Kidney tubule cell (primary cell): ENCODE measurements at places on chromosomes 12 and 14.

GRCh38 chr12:131698286-131698685, 12.6 kb upstream of the SFSWAP start:
- no peak for DNase-seq

- peak; percentile 82 for DNase-seq
These were observed 32.2 kb downstream of the SH2B3 start for GRCh38 chr12:111437816-111438454.

- no peak for DNase-seq
These were observed 154.0 kb upstream of the BCL2L14 start for GRCh38 chr12:11916771-11917170.

DNA sequence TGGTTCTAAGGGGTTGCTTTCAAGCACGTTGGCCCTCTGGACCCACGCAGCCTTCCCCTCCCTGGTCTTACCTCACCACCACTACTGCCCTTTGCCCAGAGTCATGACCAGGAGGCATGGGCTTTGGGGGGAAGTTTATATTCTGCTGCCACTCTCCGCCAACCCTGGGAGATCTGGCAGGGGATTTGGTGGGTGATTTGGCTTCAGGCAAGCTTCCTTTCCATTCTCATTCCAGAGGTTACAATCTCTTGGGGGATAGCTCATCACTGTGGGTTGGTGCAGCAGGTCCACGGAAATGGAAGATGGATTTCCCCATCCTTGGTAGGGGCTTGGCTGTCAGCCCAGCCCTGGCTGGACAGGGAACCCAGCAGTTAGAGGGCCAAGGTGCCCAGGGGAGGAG, 6.3 kb downstream of the PAH start:
- no peak for DNase-seq

GRCh38 chr14:54725998-54726397, 159.1 kb downstream of the SAMD4A start:
- no peak for DNase-seq

DNA sequence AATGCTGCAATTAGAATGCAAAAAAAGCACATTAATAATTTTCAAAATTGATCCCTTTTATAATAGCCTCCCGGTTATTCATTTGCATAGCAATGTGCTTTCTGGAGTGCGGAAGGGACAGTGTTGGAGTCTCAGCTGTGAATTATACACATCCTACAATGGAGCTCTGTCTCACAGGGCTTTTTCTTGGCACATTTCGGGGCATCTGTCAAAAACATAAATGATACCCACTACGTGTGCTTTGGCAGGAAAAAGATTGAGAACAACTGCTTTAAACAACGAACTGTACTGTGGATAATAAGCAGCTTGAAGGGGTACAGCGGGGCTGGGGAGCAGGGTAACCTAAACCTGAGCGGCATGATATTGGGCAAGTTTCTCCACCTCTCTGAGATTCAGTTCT, 123.1 kb downstream of the PAH start:
- no peak for DNase-seq

DNA sequence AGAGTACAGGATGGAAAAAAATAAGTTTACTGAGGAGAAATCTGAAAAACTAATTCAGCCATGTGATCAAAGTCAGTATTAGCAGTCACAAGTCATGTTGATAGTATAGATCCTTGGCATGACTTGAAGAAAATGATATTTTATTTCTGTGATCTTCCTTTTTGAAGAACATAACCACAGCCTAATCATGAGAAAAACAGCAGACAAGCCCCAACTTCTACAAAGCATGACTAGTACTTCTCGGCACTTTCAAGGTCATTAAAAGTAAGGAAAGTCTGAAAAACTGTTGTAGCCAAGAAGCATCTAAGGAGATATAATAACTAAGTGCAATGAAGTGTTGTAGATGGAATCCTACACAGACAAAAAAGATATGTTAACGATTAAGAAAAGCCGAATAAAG, 264.1 kb upstream of the FOXG1 start:
- no peak for DNase-seq

GRCh38 chr12:116959845-116960514, 49.2 kb downstream of the FBXW8 start:
- peak; percentile 6 for DNase-seq

- peak; percentile 20 for DNase-seq
These were observed 365.7 kb downstream of the RPS29 start for GRCh38 chr14:49220492-49220891.

- DNase-seq, result peak; percentile 23
These were observed 17.6 kb upstream of the PLEKHH1 start for GRCh38 chr14:67515386-67516079.

DNA sequence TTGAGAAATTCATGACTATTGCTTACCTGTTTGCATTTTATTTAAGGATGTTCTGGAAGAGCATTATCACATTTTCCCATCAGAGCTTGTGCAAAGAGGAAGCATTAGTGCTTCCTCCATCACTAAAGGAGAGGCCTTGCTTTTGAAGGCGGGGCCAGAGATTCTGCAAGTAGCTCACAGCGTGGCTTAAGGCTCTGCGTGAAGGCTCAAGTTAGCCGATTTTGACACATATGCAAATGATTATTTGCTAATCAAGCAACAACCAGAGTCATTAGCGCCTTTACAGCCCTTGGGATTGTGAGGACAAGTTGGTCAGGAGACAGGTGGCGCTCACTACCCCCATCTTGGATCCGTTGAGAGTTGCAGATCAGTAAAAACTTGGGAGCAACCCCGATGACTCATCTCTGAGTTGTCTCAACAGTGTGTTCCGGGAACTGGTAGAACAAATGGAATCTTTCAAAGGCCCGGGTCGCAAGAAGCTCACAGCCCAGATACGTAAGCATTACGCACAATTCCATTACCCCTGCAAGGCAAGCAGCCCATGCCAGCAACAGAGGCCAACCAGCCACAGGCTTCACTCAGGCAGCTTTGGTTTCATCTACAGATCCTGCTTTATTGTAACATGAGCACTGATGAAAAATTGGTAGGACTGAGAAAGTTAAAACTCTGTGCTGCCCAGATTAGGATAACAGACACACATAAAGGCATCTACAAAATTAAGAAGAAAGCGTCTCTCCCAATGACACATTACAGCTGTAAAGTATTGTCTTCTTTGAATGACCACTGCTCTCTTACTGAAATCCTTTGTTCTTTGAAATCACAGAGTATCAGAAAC, 34.9 kb upstream of the SPTSSA start:
- peak; percentile 48 for DNase-seq

DNA sequence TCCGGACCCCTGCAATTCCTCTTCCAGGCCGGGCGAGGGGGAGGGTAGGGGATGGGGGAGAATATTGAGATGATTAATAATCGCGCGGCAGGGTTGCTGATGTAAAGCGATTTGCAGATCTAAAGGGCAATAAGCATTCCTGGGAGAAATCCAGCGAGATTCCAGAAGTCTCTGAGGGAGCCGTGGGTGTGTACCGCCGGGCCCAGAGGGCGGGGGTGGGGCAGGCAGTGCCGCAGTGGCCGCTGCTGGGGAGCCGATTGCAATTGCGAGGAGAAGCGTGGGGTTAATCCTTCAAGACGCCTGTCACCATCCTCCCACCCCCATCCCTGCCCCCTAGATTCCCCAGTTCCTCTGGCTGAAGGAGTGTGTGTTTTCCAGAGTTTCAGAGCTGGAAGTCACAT, 16.4 kb downstream of the FOS start:
- peak; percentile 75 for DNase-seq

- DNase-seq, result peak; percentile 22
These were observed 457.7 kb upstream of the SYT1 start for GRCh38 chr12:78406828-78407227.

DNA sequence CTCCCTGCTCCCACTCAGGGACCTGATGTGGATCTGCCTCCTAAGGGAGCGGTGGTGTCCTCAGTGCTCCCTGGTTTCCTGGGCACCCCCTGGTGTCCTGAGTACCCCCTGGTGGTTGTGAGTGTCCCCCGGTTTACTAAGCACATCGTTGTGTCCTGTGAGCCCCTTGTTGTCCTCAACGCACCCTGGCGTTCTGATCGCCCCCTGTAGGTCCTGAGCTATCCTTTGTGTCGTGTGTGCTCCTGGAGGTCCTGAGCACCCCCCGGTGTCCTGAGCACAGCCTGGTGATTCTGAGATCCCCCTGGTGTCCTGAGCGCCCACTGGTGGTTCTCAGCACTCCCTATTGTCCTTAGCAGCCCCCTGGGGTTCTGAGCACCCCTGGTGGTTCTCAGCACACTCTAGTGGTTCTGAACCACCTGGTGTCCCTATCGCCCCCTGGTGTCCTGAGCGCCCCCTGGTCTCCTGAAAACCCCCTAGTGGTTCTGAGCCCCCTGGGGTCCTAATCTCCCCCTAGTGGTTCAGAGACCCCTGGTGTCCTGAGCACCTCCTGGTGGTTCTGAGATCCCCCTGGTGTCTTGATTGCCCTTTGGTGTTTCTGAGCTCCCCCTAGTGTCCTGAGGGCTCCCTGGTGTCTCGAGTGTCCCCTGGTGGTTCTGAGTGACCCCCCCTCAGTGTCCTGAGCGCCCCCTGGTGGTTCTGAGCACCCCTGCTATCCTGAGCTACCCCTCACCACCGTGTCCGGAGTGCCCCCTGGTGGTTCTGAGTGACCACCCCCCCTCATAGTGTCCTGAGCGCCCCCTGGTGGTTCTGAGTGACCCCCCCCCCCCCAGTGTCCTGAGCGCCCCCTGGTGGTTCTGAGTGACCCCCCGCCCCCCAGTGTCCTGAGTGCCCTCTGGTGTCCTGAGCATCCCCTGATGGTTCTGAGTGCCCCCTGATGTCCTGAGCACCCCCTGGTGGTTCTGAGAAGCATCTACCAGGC, 615.1 kb downstream of the TMEM121 start:
- no peak for DNase-seq

DNA sequence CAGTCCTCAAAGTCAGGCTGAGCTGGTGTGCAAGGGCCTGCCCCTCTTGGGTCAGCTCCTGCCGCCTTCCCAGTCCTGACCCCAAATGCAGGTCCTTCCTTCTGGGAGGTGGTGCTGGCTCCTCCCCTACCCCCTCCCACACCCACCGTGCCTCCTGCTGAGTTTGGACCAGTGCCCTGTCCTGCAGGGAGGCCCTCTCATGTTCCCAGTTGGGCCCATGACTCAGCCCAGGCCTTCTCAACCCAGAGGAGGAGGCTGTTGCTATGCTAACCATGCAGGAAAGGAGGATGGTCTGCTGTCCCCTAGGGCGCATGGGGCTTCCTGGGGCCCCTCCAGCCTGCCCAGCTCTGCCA, 4.4 kb downstream of the ZBTB42 start:
- DNase-seq, result peak; percentile 88

DNA sequence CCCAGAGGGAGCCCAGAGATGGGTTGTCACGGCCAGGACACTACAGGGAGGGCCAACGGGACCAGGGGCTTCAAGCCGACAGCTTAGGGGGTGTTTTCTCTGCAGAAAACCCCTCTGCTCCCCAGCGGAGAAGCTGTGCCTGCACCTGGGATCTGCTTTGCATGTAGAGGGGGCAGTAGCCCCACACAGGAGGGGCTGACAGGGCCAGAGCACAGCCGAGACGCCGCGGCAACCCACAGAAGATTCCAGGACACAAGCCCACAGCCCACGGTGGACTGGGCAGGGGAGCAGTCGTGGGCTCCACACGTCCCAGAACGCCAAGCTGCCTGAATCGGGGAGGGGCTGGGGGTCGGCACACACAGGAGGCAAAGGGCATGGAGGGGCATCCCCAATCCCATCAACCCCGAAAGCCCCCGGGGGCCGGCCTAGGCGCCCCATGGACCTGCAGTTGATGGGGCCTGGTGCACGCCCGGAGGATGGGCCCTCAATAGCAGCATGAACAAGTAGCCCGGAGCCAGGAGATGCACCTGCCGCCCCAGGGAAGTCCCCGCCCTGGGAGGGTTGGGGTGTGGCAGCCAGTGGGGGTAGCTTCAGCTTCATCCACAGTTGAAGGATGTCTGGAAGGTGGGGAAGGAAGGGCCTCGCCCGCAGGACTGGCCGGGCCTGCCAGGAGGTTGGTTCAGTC, 30.5 kb upstream of the TMEM179 start:
- no peak for DNase-seq

- peak; percentile 36 for DNase-seq
These were observed 18.2 kb upstream of the CERS5 start for GRCh38 chr12:50185301-50185895.

DNA sequence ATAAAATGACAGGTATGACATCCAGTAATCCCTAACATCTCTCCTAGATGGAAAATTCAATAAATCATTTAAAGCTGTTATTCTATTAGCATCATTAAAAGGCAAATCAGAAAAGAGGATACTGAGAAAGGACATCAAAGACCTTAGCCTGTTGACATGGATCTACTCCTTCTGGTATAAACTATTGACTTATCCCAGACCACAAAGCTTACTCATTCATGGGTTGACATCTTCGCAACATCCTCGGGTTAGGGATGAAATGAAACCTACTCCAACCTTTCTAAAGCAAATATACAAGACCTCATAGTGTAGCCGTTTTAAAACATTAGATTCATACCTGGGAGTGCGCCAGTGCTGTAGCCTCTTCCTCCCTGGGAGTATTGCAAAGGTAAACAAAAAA, 191.5 kb upstream of the BTG1 start:
- no peak for DNase-seq

GRCh38 chr14:103742499-103743255, 27.1 kb downstream of the ZFYVE21 start:
- no peak for DNase-seq

- DNase-seq, result peak; percentile 97
These were observed at the start of gene ETFBKMT for GRCh38 chr12:31659087-31659942. Gene ETFBKMT (plus strand): TSS chr12:31659688. CDS start chr12:31661954, 2,266 bp downstream.

DNA sequence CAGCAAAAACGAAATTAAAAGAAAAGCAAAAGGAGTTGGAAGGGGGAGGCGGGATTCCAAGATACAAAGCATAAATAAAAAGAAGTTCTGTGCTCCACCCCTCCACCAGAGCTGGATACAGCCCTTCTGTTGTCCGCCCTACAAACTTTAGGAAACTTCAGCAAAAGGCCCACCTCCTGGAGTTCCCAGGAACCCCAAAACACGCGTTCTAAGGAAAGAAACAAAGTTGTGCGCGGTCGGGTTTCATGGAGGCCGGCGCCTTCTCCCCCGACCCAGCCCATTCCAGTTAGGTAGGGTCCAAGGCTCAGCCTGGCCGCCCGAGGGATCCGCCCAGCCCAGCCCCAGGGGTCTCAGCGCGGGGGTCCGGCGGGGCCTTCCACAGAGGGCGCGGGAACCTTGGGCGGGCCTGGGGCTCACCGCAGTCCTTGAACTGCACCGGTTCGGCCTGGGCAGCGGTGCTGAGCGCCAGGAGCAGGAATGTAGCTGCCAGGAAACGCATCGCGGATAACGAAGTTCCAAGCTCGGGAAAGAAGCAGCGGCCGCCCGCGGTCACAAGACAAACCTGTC, at the start of gene NPC2:
Gene NPC2, minus strand, starts transcription at position 530 of the 567 bp plus-strand sequence. Its CDS starts 31 bp downstream, at position 499.
- no peak for DNase-seq
